Stimulated activated CD4-positive, alpha-beta T cell treated with anti-CD3 and anti-CD28 coated beads, Interleukin-2, amount 100 ng/mL, for 48 hours (primary cell): ENCODE measurements at places on chromosomes 7 and 10.

GRCh38 chr10:96906864-96907263 is 74.8 kb downstream of the LCOR start:
- no peak for DNase-seq

DNA sequence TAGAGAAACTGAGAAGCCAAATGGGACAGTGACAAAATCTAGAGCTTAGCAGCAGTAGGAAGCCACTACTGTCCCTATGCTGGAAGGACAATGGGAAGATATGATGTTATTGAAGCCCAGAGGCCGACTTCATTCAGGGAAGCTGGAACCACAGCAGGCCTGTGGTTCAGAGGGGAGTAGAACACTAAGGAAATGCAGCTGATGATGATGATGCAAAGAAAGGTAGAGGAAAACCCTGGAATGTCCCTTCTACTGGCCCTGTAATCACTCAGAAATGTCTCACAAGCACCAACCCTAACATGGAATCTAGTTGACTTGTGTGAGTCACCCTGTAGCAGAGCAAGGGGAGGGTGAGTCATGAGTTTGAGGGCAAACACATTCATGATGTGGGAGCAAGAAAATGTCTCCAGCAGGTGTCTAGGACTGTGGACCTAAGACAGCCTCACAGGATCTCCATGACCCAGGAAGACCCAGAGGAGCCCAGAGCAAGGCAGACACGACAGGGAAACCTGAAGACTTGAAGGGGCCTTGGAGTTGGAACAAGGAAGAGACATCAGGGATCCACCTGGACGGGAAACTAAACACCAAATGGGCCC is 37.0 kb upstream of the LRRC17 start:
- peak; percentile 6 for DNase-seq

DNA sequence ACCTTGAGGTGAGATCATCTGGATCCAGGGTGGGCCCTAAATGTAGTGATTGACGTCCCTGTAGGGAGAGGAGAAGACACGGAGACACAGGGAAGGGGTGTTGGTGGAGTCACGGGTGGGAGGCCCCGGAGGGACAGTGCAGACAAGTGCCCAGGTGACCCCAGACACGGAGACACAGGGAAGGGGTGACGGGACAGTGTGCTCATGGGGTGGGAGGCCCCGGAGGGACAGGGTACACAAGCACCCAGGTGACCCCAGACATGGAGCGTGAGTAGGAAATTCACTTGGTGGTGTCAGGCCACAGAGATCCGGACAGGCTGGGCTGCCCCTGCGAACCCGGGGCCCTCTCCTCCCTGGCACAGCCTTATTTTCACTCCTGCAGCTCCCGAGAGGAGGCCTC is 176.9 kb downstream of the PTPRN2 start:
- DNase-seq: no peak

- DNase-seq: no peak
Measured at GRCh38 chr10:97378933-97379921, 21.9 kb downstream of the RRP12 start.

- no peak for DNase-seq
Measured at GRCh38 chr7:40709062-40709964, 574.5 kb downstream of the SUGCT start.

GRCh38 chr10:16948361-16948760 is 131.1 kb upstream of the RSU1 start:
- no peak for DNase-seq

- DNase-seq: no peak
Measured at GRCh38 chr10:121804460-121804859, 123.4 kb downstream of the ATE1 start.

GRCh38 chr7:50826371-50827172 is 43.9 kb upstream of the GRB10 start:
- peak; percentile 34 for DNase-seq

GRCh38 chr7:21771906-21772610 is 173.6 kb downstream of the CDCA7L start:
- DNase-seq: no peak

DNA sequence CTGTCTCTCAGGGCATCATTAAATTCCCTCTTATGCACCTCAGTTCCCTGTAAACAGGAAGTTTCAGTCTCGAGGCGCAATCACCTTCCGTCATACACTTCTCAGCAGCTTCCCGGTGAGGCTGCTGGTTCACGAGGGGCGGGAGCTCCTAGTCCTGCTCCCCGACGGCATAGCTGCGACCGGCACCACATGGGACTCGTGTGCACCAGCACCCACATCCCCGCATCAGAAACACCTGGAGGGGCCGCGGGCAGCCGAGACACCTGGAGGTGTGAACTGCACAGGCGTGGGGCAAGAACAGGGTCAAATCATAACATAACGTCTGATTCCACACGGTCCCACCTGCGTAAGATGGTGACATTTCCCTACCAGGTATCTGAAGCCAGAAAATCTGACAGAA is 52.7 kb downstream of the DIP2C start:
- no peak for DNase-seq

DNA sequence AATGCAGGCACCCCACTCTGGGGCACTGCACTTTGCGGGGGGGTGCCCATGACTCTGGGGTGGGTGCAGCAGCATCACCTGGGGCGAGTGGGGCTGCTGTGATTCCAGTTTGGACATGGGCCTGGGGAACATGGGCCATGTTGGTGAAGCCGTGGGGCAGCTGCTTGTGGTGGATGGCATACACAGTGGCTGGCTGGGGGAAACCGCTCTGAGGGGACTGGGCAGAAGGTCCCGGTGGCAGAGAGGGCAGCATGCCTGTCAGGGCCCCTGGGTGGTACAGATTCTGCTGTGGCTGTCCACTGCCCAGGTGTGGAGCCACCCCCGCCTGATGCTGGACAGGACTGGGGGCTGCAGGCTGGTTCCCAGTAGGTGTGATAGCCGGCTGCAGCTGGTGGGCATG is 57.2 kb downstream of the LRRC72 start:
- no peak for DNase-seq

GRCh38 chr7:100157334-100158228 is 942 bp downstream of the TRAPPC14 start:
- no peak for DNase-seq

- no peak for DNase-seq
Measured at GRCh38 chr10:119658274-119658673, 7.1 kb downstream of the BAG3 start.

DNA sequence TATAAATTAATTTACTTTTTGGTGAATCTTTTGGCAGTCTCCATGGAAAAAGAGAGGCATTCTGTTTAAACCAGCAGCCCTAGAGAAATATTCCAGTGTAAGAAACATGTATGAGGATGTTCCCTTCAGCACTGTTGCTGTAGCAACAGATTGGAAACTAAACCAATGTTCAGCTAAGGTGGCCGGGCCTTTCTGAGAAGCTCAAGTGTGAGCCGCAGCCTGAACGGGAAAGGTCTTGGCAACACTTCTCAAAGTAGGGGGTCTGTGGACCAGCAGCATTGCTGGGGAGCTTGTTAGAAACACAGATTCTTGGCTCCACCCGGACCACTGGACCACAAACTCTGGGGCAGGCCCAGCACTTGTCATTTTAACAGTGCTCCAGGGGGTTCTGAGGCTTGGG is 36.2 kb downstream of the RAMP3 start:
- DNase-seq: no peak
